ENCODE measurements at places on chromosomes 2 and 18.

DNA sequence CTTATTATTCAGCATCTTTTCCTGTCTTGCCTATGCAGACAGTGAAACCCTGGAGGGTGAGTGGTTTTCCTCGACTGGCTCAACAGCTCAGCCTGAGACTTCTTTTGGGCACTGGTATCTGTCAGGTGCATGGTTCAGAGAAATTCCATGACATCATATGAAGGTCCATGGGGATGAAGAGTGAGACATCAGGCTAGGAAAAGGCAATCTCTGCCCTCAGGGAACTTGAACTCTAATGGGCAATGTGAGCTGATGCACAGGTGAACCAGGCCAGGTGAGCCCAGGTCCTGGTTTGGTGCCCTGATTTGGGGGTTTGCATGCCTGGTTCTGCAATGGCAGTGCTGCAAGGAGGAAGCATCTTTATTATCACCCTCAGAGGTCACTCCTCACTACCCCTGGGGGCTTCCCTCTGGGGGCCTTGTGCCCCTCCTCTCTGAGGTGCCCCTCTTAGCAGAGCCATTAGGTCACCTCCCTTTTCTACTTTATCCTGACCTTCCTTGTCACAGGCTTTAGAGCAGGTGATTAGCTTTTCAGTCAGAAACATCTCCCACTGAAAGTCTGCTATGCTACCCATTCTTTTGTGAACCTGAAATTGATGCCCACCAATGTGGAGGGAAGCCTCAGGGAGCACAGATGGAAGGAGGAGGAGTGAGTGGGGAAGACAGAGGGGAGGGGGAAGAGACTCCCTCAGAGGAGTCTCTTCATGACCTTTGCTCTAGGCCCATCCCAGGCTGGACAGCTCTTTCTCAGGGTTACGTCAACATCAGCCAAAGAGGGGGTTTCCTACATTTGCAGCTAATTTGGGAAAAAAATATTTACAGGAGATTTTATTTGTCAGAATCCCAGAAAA lies 47.3 kb downstream of the MERTK start:
- DNase-seq: no peak
- no peaks in the 10 kb centered on the region for H3K27me3 ChIP-seq
- H3K36me3 ChIP-seq: no peaks in the 10 kb centered on the region
- peak overlapping the region; percentile 66 for H3K27ac ChIP-seq
- H3K4me1 ChIP-seq: no peaks in the 10 kb centered on the region
- H3K4me3 ChIP-seq: no peak overlapping the region

DNA sequence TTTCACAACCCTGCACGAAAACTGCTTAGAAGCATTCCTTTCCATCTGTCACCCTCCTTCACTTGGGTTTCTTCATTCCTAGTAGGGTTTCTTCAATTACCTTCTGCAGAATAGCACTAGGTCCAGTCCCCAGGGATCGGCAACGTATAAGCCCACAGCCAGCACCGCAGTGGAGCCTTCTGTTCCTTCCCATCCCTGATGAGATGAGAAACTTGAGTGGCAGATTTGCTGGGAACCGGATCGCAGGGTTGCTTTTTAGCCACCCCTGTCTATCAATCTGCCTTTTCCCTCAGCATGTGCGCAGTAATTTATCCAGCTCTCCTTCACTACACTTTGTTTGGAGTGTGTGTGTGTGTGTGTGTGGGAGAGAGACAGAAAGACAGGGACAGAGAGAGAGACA lies 94.2 kb downstream of the CD8B2 start:
- H3K4me1 ChIP-seq: peaks cover 10% of the 10 kb centered on the region
- no peak overlapping the region for H3K27ac ChIP-seq
- H3K36me3 ChIP-seq: no peaks in the 10 kb centered on the region
- H3K27me3 ChIP-seq: peaks cover 17% of the 10 kb centered on the region

DNA sequence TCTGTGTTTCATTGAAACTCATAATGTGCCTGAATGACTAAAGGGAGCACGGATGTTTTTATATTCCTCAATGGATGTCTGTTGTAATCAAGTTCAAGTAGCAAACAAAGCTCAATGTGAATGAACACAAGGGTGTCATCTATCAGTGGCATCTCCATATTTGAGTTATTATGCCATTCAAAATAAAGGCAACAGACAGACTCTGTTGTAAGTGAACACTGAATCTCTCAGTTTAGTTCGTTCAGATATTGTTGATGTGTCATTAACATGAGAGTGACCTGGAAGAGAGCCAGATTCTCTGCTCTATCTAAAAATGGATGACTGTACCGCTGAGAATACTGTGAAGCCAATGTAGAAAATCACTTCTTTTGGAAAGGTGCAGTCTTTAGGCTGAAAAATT lies 118.7 kb downstream of the NUP35 start:
- no peaks in the 10 kb centered on the region for H3K27me3 ChIP-seq
- H3K36me3 ChIP-seq: no peaks in the 10 kb centered on the region
- no peak overlapping the region for H3K27ac ChIP-seq
- no peak for DNase-seq

DNA sequence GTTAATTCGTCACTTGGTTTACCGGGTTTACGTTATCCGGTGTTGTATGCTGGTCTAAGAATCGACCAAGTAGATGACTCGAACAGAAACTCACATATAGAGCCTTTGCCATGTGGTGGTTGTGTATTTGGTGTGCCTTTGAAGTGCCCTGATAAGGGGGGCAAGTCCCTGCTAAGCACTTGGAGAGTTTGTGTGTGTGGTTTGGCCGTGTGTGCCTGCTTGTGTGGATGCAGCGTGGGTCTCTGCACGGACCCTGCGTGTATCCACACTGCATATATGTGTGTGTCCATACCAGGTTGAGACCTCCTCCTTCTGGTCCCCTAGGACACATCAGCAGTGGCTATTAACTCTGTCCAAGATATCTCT lies 2.4 kb upstream of the CELF4 start:
- no peak overlapping the region for H3K4me3 ChIP-seq
- H3K27me3 ChIP-seq: peaks cover 81% of the 10 kb centered on the region
- no peaks in the 10 kb centered on the region for H3K36me3 ChIP-seq
- peaks cover 18% of the 10 kb centered on the region for H3K4me1 ChIP-seq
- no peak for DNase-seq

DNA sequence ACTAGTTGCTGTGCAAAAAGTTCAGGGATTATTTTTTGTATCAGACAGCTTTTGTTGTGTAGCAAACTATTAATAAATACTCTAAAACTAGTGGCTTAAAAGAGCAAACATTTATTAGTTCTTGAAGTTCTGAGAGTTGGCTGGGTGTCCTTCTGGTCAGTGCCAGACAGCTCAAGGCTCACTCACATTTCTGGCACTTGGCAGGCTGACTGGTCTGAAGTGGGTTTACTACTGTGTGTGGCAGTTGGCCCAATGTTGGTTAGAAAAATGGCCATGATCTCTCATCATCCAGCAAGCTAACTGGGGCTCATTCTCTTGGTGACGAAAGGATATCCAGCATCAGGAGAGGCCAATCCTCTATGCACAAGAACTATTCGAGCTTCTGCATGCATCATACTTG lies 71.4 kb upstream of the ZNF385B start:
- no peaks in the 10 kb centered on the region for H3K36me3 ChIP-seq
- no peak overlapping the region for H3K27ac ChIP-seq
- H3K4me1 ChIP-seq: no peaks in the 10 kb centered on the region
- DNase-seq: peak; percentile 65

Data from tibial artery (tissue), 4 donors.